ENCODE measurements at places on chromosomes 1 and 21.
A peak's percentile ranks its signal among the peaks of the same experiment; 100 is the strongest.

DNA sequence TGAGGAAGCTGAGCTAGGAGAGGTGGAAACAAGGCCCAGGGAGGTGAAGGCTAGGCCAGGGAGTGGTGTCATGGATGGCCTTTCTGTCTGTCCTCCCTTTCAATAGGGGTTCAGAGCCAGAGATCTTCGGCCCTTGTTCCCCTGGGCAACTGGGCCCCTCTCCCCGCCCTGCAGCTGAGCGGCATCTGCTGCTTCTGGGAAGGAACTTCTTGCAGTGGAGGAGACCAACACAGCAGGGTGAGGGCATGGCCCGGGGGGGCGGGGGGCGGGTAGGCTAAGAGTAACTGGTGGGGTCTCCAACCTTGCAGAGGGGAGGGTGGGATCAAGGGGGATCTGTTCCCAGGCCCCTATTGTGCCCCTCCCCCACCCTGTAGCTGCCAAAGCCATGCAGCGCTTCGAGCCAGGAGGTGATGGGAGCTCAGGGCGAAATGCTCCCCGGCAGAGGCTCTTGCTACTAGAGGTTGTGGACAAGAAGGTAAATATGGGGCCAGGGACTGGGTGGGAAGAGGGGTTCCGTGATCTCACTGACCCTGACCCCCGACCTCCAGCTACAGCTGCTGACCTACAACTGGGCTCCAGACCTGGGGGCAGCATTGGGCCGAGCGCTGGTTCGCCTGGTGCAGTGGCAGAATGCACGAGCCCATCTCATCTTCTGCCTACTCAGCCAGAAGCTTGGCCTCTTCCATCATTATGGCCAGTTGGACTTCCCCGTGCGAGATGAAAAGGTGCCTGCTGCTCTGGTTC, 11.7 kb downstream of the HYI start:
- DNase-seq = no peak

GRCh38 chr1:113732802-113733201, 26.5 kb downstream of the PHTF1 start:
- no peak for DNase-seq

- peak; percentile 39 for DNase-seq
Measured at GRCh38 chr1:54326543-54327385, 79.4 kb downstream of the SSBP3 start.

- no peak for DNase-seq
Measured at GRCh38 chr1:69737527-69738185, 169.9 kb downstream of the LRRC7 start.

- no peak for DNase-seq
Measured at GRCh38 chr1:200034761-200035396, 7.4 kb downstream of the NR5A2 start.
